ENCODE measurements at places on chromosomes 2 and 18. TPM values are rescaled to one million over a fixed set of nuclear protein-coding genes. Genes with fewer than 3 reads are reported as not detected.

DNA sequence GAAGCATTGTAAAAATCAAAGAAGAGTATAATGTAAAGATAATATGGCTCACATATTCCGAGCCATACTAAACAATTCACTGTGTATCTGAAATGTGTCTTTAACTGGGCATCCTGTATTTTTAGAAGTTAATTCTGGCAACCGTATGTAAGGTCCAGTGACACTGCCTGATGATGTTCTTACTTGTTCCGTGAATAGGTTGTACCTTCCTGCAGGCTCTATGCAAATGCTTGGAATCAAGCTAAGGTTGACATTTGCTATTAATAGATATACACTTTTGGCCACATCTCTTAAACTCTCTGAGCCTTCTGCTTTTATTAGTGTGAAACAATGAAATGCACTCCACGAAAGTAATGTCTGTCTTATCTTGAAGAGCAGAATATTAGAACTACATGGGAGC is 534.6 kb downstream of the CCDC85A start:
- H3K4me1 ChIP-seq = no peaks in the 10 kb centered on the region
- DNase-seq = no peak
- no peaks in the 10 kb centered on the region for H3K36me3 ChIP-seq
- H3K4me3 ChIP-seq = no peak overlapping the region

DNA sequence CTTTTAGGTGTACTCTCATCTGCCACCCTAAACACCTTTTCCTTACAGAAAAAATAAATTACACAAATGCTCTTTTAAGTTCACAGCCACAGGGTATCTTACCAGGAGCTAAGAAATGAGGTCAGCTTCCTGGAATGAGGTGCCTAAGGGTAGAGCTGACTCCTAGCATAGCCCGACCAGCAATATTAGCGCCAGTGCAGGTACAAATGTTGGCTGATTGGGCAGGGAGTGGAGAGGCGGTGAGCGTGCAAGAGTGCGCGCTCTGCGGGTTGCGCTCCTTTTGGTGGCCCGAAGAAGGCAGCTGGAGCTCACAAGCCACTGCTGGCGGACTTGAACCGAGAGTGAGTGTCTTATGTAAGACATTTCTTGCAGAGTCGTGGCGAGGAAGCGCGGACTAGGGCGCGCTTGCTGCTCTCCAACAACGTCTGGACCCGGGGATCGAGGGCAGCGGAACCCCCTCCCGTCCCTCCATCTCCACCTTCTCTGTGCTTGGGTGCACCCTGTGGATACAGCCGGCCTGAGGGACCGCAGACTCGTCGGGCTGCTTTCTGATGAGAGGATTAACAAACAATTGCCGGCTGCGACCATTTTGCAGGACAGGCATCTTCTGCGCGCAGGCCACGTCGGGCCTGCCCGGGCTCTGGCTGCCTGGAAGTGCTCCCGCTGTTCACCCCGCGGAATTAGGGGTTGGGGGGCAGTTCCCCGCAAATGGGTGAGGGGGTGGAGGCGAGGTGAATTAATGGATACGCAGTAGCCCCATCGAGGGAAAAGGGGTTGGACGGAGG is 17.3 kb downstream of the BOLA3 start:
- H3K27ac ChIP-seq = no peak overlapping the region
- peaks cover 15% of the 10 kb centered on the region for H3K36me3 ChIP-seq
- H3K4me1 ChIP-seq = no peaks in the 10 kb centered on the region
- no peak for DNase-seq

- DNase-seq = no peak
- peak overlapping the region; percentile 43 for H3K27ac ChIP-seq
- H3K4me1 ChIP-seq = peaks cover 28% of the 10 kb centered on the region
Measured at GRCh38 chr2:102063487-102063911, 71.7 kb downstream of the IL1R2 start.

DNA sequence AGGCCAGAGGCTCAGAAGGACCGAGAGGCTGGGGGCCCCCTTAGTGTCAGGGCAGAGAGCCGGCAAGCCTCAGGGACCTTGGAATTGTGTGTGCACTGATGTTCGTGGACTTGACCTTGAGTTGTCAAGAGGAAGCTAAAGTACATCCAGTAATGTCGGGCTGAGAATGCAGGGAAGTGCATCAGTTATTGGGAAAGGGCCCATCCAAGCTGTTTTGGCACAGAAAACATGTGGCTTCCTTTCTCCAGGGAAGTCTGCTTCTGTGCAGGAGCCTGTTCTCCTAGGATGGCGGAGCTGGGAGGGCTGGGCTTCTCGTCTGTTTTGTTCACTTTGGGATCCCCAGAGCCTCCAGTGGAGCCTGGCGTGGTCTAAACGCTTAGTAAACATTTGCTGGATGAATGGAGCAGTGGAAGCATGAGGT is 23.7 kb downstream of the ATOH8 start:
- H3K36me3 ChIP-seq = no peaks in the 10 kb centered on the region
- no peaks in the 10 kb centered on the region for H3K4me1 ChIP-seq
- H3K4me3 ChIP-seq = no peak overlapping the region
- H3K27me3 ChIP-seq = peaks cover 19% of the 10 kb centered on the region

The ASAP2 gene
- total RNA-seq = 0.25 TPM

GRCh38 chr2:136308611-136309010 is 190.7 kb upstream of the CXCR4 start:
- peaks cover 28% of the 10 kb centered on the region for H3K4me1 ChIP-seq
- no peak for DNase-seq
- no peak overlapping the region for H3K27ac ChIP-seq
- H3K27me3 ChIP-seq = no peaks in the 10 kb centered on the region

- H3K27ac ChIP-seq = no peak overlapping the region
- no peaks in the 10 kb centered on the region for H3K36me3 ChIP-seq
- no peak for DNase-seq
- no peak overlapping the region for H3K4me3 ChIP-seq
Measured at GRCh38 chr2:203379156-203379555, 51.0 kb downstream of the ABI2 start.

DNA sequence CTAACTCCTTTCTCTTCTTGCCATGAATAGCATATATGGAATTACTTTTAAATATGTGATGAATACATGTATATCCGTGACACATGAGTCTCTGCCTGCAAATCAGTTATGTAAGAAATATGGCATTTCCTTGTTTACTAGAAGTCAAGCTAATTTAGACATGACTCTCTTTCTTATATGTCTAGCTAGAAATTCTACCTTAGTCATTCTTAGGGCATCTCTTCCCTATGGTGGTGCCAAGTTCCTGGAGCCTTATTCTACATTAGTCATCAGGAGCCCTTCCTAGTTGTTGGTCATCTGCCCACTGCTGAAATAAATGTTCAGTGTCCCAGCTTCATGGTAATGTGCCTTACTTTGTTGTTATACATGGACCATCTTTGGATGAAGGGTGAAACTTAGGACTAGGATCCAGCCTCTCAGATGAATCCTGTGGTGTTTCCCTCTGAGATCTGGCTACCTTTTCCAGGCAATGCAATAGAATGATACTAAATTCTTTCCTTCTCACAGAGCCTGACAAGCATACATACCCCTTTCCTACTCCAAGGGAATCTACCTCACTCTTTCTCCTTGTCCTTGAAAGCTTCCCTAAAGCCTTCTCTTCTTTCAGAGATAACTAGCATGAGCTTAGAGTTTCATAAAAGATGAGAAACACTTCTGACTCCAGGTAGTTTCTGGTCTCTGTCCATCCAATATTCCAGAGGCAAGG is 415.3 kb upstream of the VWC2L start:
- H3K27me3 ChIP-seq = no peaks in the 10 kb centered on the region
- no peaks in the 10 kb centered on the region for H3K4me1 ChIP-seq
- DNase-seq = no peak
- H3K4me3 ChIP-seq = no peak overlapping the region

The RAD51AP2 gene
- total RNA-seq = not detected

- peaks cover 55% of the 10 kb centered on the region for H3K4me1 ChIP-seq
- peaks cover 46% of the 10 kb centered on the region for H3K36me3 ChIP-seq
- peak overlapping the region; percentile 2 for H3K27ac ChIP-seq
- no peak overlapping the region for H3K4me3 ChIP-seq
- no peak for DNase-seq
Measured at GRCh38 chr18:63192126-63192884, 127.3 kb downstream of the BCL2 start.

- no peak overlapping the region for H3K4me3 ChIP-seq
- H3K4me1 ChIP-seq = no peaks in the 10 kb centered on the region
- no peak for DNase-seq
- no peak overlapping the region for H3K27ac ChIP-seq
- H3K36me3 ChIP-seq = no peaks in the 10 kb centered on the region
Measured at GRCh38 chr2:158153270-158154015, 51.8 kb downstream of the UPP2 start.

GRCh38 chr2:27032495-27033252 is at the start of gene TMEM214:
TSS of gene TMEM214 (plus strand) at chr2:27032965. CDS start at chr2:27033016, 51 bp downstream.
- no peaks in the 10 kb centered on the region for H3K27me3 ChIP-seq
- DNase-seq = peak; percentile 82
- peak within 1 kb of the TSS; percentile 90 for H3K27ac ChIP-seq
- H3K36me3 ChIP-seq = peaks cover 43% of the 10 kb centered on the region
- H3K4me3 ChIP-seq = peak within 1 kb of the TSS; percentile 91

- peak; percentile 73 for DNase-seq
- H3K27ac ChIP-seq = no peak overlapping the region
- peaks cover 2% of the 10 kb centered on the region for H3K27me3 ChIP-seq
- H3K4me1 ChIP-seq = no peaks in the 10 kb centered on the region
Measured at GRCh38 chr18:59056706-59057492, 82.8 kb upstream of the SEC11C start.

The EVA1A gene
- not detected for total RNA-seq

The SCYGR4 gene
- not detected for total RNA-seq

GRCh38 chr18:63445037-63445436 is 22.8 kb upstream of the VPS4B start:
- H3K36me3 ChIP-seq = no peaks in the 10 kb centered on the region
- H3K4me1 ChIP-seq = no peaks in the 10 kb centered on the region
- H3K27me3 ChIP-seq = no peaks in the 10 kb centered on the region
- H3K27ac ChIP-seq = no peak overlapping the region
- DNase-seq = no peak
- H3K4me3 ChIP-seq = no peak overlapping the region

DNA sequence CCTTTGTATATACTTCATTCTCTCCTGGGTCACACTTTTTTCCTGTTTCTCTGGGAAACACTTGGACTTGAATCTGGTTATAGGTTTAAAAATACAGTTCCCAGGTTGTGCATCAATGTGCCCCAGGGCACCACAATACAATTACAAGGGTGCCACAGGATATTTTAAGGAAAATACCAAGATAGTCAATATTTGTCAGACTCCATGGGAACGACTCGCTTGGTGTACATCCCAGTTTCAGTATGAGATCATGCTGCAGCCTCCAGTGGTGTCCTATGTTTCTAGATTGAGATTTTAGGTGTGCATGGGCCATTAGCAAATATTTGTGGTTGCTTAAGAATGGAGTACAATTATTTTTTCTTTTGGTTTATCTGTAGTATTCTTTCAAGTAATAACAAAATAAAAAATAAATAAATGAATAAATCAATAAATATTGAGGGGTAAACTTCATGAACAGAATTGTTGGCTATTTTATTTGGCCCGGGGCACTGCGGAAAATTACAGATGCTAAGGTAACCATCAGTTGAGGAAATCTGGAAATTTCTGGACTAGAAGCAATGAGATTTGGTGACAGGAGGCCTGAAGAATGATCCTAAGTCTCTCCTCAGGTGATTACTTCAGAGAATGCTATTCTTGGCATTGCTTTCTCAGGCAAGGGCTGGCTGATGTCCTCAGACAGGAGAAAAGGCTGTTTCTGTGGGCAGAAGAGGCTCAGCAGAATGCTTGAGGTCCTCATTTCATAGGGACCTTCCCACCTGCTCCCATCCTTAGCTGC is 649.3 kb upstream of the SOX11 start:
- no peaks in the 10 kb centered on the region for H3K27me3 ChIP-seq
- H3K27ac ChIP-seq = no peak overlapping the region
- H3K4me3 ChIP-seq = no peak overlapping the region
- no peaks in the 10 kb centered on the region for H3K36me3 ChIP-seq

DNA sequence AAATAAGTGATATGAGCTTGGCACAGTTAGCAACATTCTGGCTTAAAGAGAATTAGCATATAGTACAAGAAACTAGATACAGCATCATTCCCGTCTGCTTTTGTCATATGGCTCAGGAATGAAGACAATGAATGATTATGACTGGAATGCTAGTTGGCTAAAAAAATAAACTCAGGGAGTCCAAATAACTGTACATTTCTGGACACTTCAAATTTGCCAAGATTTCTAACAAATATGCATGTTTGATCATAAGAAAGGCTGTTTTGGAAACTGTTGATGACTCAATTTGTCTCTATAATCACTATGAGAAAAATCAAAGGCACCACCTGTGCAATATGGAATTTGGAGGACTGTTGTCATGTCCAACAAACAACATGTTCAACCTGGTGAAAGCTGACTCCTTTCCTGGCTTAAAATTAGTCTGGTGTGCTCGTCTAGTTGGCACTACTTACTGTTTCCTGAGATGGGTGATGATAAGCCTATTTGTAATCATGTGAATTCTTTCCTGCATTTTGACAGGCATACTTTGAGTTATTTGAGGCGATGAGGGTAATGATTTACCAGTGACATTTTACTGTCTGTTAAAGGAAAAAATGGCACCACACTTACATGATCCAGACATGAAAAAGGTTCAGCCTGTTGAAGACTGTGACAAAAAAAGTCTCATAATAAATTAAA is 133.9 kb upstream of the CDH20 start:
- H3K4me3 ChIP-seq = no peak overlapping the region
- no peaks in the 10 kb centered on the region for H3K36me3 ChIP-seq
- no peak for DNase-seq
- H3K4me1 ChIP-seq = no peaks in the 10 kb centered on the region
- no peaks in the 10 kb centered on the region for H3K27me3 ChIP-seq

The TEX44 gene
- not detected for total RNA-seq

- no peak for DNase-seq
- no peaks in the 10 kb centered on the region for H3K27me3 ChIP-seq
- H3K27ac ChIP-seq = no peak overlapping the region
Measured at GRCh38 chr2:170922634-170923494, 6.2 kb upstream of the GORASP2 start.

The IL37 gene
- not detected for total RNA-seq

DNA sequence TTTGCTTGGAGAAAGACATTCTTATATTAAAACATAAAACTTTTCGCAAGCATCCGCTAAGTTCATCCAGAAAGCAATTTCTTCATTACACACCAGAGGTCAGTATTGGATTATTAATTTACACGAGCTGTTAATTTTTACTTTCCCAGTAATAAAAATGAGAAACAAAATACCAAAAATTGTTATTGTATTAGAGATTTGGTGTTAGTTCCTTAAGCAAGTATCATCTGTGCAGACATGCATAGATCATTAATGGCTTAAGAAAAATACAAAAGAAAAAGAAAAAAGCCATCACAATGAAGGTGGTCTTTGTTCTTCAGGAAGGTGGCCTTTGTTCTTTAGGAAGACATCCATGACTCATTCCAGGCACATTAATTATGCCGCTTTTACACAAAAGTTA is 53.6 kb upstream of the HNMT start:
- no peak overlapping the region for H3K27ac ChIP-seq
- H3K36me3 ChIP-seq = no peaks in the 10 kb centered on the region
- no peak overlapping the region for H3K4me3 ChIP-seq
- no peak for DNase-seq

All from activated CD4-positive, alpha-beta T cell treated with anti-CD3 and anti-CD28 coated beads, Interleukin-2, amount 10 ng/mL, durations not matched to agents 7 days and 5 days (primary cell).